ENCODE measurements at places on chromosomes 12 and 14.

- no peak for DNase-seq
Observed at GRCh38 chr12:66065641-66066136, 64.9 kb downstream of the LLPH start.

DNA sequence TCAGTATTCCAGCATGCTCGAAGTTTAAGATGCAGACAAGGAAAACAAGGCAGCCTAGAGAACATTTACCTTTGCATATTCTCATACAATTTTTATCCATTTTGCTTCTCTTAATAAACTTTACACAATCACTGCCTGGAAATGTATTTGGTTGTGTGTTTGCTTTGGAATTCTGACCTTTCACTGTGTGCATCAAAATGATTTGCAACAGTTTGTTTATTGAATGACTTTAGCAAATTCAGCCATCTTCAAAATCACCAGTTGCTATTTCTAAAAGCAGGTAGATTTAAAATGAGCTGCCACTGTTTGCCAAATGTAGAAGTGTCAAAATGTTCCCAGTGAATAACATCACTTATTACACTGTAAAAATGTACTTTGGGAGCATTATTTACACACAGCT, 669.9 kb downstream of the SLC16A7 start:
- no peak for DNase-seq

GRCh38 chr14:21923820-21924219, 250.2 kb upstream of the OR4E1 start:
- DNase-seq = no peak

DNA sequence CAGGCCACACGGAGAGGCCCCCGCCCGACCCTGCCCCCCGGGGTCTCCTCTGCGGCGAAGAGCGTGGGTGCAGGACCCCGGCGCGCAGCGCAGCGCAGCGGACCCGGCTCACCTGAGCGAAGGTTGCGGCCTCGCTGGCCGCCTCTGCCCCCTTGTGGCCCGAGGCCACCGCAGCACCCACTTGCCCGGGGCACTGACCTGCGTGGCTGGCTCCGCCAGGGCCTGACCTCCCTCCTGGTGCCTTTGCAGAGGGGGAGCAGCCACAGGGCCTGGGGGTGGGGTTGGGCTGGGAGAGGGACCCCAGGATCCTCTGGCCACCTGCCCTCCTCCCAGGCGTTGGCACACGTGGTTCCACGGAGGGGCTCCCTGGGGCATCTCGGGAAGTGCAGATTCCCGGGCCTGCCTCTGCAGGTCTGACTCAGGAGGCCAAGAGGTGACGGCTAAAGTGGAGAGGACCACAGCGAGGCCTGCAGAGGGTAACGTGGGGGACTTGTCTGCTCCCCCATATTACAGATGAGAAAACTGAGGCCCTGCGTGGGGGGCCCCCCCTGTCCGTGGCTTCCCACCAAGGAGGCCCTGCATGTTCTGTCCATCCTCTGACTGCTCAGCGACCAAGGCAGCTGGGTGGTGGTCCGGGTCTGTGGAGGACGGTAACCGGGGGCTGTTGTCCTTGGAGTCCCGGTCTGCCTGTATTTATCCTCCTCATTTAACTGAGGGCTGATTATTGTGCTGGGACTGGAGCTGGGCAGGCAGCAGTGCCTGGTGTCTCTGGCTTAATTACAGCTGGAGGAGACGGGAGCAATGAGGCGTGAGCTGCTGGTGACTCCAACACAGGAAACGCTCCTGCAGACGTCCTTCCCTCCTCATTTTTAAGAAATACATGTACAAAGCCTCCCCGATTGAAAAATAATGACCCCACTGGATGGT, 67.9 kb upstream of the BEGAIN start:
- peak; percentile 42 for DNase-seq

GRCh38 chr12:123096182-123096581, 54.7 kb downstream of the PITPNM2 start:
- no peak for DNase-seq

GRCh38 chr12:642633-643474, 20.4 kb downstream of the NINJ2 start:
- peak; percentile 84 for DNase-seq

- DNase-seq = no peak
Observed at GRCh38 chr12:115964214-115964613, 313.3 kb downstream of the MED13L start.

GRCh38 chr12:56751712-56752598, at the start of gene PRIM1:
Gene PRIM1 (minus strand): TSS chr12:56752323. CDS start chr12:56752298, 25 bp downstream.
- DNase-seq = peak; percentile 89

- no peak for DNase-seq
Observed at GRCh38 chr12:72699362-72699761, 427.2 kb downstream of the TRHDE start.

- no peak for DNase-seq
Observed at GRCh38 chr12:131857908-131858850, 30.0 kb downstream of the MMP17 start.

DNA sequence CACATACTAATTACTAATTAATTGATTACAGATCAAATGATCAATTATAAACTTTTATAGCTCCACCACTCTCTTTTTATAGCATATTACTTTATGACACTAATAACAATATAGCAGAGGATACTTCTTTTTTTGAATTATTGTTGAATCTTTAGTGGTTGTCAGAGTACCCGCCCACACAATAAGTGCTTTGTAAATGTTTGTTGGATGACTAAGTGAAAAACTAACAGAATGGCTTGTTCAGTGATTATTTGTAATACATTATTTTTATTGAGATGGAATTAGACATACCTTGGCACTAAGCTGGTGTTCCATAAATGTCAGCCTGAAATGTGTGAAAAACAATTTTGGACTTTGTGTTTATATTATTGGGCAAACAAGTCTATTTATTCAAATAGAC, 670.5 kb upstream of the ATXN7L3B start:
- no peak for DNase-seq

DNA sequence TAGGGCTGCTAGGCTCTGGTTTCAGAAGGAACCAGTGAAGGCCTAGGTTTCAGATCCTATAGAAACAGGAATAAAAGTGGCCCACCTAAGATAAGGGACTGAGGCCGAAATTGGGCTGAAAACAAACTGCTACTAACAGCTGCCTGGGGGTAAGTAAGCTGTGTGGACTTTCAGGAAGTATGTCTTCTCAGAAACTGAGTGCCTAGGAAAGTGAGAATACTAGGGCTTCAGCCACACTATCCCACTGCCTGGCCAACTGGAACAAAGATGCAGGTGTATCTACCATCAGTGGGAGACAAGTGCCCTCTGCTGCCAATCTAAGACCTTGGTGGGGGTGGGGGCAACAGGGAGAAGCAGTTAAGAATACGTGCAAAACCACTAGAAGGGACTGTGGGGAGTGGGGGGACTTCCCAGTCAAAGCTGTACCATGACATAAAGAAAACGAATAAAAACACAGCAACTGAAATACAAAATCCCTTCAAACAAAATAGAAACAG, 82.5 kb downstream of the MED13L start:
- DNase-seq = no peak

- no peak for DNase-seq
Observed at GRCh38 chr12:131345521-131346436, 365.1 kb upstream of the SFSWAP start.

- DNase-seq = peak; percentile 76
Observed at GRCh38 chr14:77041881-77042545, 13.5 kb upstream of the IRF2BPL start.

GRCh38 chr12:91804533-91804932, 341.1 kb downstream of the BTG1 start:
- DNase-seq = no peak

GRCh38 chr12:98151105-98151590, 364.2 kb upstream of the TMPO start:
- DNase-seq = no peak

DNA sequence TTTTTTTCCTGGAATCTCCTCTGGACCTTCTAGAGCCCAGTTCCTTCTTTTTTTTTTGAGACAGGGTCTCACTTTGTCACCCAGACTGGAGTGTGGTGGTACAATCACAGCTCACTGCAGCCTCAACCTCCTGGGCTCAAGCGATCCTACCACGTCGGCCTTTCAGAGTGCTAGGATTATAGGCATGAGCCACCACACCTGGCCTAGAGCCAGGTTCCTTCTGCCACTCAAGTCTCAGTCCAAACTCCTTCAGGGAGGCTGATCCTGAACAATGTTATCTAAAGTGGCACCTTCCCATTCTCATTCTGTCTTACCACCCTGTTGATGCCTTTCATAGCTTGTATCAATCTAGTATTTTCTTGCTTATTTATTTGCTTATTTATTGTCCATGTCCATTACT, 22.3 kb upstream of the ELK3 start:
- DNase-seq = no peak

GRCh38 chr14:100677152-100677551, 49.5 kb upstream of the DLK1 start:
- no peak for DNase-seq

DNA sequence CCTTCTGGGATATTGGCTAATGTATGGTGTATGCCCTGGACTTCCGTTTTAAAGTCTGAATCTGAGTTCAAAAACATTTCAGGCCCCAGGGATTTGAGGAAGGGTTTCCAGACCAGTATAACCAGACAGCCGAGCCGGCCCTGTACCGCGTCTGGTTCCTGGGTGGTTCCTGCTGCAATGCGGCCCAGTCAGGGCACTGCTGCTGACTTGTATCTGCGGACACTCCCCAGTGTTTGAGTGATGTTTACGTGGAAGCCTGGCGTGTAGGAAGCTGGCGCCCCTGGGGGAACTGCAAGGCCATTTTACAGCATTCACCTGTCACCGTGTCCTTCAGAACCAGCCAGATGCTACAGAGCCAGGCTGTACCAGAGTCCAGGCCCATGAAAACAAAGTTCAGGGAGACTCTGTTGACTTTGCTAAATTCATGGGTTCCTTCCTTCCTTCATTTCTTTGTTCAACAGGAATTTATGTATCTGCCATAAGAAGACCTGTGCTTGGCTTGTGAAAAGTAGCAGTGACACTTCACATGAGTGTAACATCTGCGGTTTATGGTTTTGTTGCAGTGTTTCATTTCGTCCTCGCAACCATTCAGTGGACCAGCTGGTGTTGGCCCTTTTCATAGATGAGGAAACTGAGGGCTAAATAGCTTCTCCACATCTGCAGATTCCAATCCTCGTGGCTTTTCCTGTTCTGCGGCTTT, 16.8 kb downstream of the EML1 start:
- DNase-seq = no peak

- DNase-seq = no peak
Observed at GRCh38 chr14:55805250-55805649, 225.2 kb downstream of the KTN1 start.

- no peak for DNase-seq
Observed at GRCh38 chr14:103550451-103551337, 11.8 kb downstream of the BAG5 start.

DNA sequence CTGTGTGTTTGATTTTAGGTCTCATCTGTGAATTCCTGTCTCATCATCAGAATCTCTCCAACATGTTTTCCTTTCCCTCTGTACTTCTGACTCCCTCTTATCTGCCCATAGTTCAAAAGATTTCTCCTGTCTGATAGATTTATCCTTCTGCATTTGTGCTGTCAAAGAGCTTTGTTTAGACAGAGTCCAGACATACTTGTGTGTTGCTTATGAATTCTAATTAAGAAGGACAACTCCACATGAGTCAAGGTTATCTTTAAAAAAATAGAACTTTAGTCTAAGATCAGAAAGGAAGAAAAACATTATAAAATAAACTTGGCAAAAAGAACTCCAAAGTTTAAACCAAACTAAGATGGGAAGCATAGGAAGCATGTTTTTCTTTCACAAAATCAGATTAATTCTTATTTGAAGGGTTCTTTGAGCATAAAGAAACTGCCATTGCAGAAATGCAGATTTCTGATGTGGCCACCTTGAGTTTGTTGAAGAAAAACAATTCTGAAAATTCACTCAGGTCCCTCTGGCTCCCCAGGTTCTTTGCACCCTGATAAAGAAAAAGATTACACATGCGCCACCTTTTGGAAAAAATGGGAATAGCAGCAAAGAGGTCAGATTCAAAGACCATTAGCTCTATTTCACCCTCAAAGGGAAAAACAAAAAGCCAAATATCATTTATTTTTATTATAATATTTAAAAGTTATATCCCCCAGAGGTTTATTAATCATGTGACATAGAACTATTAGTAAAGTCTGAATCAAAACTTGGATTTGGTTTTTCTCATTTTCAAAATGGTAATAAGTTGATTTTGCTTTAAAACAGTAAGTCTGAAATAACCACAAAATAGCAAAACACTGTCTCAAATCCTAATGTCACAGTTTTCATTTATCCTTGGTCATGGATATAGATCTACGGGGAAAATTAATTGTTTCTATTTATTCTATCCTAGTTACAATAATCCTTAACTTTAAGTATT, 143.7 kb upstream of the DCN start:
- peak; percentile 57 for DNase-seq

DNA sequence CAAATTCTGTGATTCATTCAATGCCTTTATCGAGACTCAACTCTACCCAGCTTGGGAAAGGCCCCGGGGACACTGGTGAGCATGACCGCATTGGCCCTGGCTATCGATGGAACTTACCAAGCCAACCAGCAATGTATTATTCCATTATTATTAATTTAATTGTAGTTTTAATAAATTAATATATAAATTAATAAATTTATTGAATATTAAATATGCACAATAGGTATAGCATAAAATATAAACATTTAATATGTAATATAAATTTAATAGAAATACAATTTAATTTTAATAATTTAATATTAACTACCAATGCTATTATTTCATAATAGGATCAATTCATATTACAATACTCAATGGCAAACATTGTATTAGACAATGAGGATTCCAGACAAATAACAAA, 163.4 kb downstream of the DPF3 start:
- DNase-seq = no peak

GRCh38 chr12:30286345-30286926, 409.2 kb downstream of the IPO8 start:
- no peak for DNase-seq

DNA sequence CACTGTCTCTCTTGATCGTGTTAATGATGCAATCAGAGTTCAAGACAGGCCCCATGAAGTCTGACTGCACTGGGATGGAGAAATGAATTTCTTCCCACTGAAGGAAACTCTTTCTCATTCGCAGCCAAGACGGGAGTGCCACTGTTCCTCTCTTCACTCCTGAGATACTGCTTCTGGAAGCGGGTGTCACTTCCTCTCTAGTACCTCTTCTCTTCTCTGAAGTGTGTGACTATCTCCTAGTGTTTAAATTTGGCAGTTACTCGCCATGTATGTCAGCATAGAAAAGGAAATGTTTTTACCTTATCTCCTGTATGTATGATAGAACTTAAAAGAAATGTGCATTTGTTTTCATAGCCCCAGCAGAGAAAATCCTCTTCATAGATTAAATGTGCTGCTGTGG, 215.2 kb downstream of the ANO6 start:
- DNase-seq = peak; percentile 15

DNA sequence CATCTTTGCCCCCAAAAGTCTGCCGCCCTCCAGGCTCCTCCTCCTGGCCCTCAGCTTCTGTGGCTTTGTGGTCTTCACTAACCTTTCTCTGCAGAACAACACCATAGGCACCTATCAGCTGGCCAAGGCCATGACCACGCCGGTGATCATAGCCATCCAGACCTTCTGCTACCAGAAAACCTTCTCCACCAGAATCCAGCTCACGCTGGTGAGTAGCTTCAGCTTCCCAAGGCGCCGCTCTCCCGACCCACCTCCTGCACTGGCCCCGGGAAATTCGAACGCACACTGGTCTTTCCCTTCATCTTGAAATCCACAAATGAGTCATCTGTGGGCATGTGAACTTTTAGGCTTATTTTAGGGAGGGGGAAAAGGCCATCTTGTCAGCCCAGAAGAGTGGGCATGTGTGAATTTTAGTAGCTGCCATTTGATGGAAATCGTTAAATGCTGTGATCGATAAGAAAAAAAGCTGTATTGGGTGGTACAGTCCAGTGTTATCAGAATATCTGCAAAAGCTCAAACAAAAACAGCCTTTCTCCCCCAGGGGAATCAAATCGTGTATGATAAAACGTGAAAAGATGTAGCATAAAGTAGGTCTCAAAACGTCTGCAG, 700 bp downstream of the SLC35E3 start:
- DNase-seq = peak; percentile 74

- no peak for DNase-seq
Observed at GRCh38 chr14:59313144-59313651, 124.7 kb downstream of the DAAM1 start.

All from suppressor macrophage treated with lipopolysaccharide for 4 hours (primary cell).